ENCODE measurements at places on chromosomes 2 and 18.

GRCh38 chr2:44342854-44343253, 18.4 kb downstream of the PREPL start:
- DNase-seq = no peak

- DNase-seq = no peak
Observed at GRCh38 chr2:141703501-141703900, 427.3 kb downstream of the LRP1B start.

- DNase-seq = no peak
Observed at GRCh38 chr2:69625078-69625795, 18.3 kb downstream of the AAK1 start.

DNA sequence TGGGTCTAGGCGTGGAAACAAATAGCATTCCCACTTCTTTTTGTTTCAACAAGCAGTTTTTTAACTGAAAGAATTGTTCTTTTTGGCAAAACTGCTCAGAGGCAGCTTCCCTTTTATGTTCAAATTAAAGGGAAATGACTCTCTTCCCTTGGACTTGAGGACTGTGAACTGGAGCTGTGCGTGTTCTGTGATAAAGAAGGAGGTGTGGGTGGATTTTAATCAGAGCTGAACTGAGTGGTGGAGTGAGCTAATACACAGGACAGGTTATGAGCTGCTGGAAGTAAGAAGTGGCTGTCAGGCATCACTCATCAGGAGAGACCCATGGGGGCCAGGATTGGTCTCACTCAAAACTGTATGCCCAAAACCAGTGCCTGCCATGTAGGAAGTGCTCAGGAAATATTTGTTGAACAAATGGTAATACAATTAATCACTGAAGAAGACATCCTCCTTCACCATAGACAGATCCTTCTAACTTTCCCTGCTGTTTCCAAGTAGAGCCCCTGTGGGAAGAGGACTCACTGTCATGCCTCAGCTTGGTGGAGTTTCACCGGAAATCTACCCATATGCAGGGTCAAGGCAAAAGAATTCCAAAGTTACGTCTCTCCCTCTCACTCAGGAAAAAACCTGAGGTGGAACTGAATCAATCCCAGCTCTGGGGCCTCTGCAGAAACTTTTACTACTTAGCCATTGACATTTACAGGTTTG, 55.9 kb downstream of the FEZ2 start:
- no peak for DNase-seq

DNA sequence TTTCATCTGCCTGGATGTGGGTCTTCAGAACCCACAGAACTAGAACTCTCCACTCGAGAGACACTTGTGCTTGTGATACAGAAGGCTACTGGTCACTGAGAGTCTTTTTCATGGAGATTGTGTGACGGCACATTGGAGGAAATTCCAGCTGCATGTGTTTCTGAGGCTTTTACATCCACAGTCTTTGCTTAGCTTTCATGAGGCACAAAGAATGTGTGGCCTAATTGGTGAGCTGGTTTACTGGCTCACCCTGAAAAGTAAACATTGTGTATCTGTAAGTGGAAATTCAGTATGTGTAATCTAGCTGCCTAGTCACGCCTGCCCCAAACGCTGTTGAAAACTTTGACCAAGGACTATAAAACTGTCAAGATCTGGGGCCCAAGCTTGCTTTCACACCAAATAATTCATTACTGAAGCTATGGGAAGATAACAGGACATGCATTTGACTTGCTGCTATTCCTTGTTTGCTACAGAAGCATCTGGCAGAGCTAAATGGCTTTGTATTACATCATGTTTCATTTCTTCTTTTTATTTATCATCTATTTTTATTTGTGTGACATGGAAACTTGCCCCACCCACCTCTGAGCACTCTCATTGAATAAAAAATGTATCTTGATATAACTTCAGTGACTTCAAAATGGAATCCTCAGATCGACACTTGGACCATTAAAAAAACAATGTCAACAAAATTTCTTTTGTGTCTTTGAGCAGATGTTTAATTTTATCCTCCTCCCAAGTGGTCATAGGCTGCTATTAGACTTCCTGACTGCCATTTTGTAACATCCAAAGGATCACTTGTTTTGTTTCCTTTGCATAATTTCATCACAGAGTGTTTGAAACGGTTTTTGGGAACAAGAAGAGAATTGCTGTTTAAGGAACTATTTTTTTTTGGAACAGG, 80.2 kb downstream of the EFEMP1 start:
- DNase-seq = peak; percentile 100

GRCh38 chr2:6471419-6471818, 394.3 kb downstream of the CMPK2 start:
- no peak for DNase-seq

GRCh38 chr2:233174137-233174536, 77.3 kb upstream of the ATG16L1 start:
- DNase-seq = no peak

GRCh38 chr2:237865623-237866041, 6.2 kb downstream of the RAMP1 start:
- no peak for DNase-seq

GRCh38 chr2:219218217-219218731, 484 bp downstream of the ABCB6 start:
- no peak for DNase-seq

DNA sequence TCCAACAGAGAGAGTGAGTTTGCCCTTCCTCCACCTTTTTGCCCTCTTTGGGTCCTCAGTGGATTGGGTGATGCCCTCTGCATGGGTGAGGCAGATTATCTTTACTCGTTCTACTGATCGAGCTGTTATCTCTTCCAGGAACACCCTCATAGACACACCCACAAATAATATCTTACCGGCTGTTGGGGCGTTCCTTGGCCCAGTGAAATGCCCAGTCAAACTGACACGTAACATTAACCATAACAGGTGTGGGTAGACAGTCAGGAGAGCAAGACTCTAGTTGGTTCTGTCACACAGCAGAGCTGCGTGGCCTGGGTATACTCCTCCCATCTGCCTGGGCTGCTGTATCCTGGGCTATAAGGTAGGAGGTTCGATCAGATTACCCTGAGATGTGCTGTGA, 144.1 kb downstream of the AGAP1 start:
- DNase-seq = no peak

- DNase-seq = no peak
Observed at GRCh38 chr2:64019975-64020528, 824 bp upstream of the VPS54 start.

GRCh38 chr2:175855236-175855635, 146.8 kb downstream of the LNPK start:
- no peak for DNase-seq

- DNase-seq = peak; percentile 52
Observed at GRCh38 chr18:68714712-68715496, at the start of gene TMX3. Gene TMX3, minus strand, starts transcription at chr18:68715108. Its CDS starts 127 bp downstream, at chr18:68714981.

GRCh38 chr2:12170121-12170520, 423.7 kb downstream of the LPIN1 start:
- no peak for DNase-seq

GRCh38 chr2:71006323-71006722, 11.7 kb upstream of the TEX261 start:
- no peak for DNase-seq

DNA sequence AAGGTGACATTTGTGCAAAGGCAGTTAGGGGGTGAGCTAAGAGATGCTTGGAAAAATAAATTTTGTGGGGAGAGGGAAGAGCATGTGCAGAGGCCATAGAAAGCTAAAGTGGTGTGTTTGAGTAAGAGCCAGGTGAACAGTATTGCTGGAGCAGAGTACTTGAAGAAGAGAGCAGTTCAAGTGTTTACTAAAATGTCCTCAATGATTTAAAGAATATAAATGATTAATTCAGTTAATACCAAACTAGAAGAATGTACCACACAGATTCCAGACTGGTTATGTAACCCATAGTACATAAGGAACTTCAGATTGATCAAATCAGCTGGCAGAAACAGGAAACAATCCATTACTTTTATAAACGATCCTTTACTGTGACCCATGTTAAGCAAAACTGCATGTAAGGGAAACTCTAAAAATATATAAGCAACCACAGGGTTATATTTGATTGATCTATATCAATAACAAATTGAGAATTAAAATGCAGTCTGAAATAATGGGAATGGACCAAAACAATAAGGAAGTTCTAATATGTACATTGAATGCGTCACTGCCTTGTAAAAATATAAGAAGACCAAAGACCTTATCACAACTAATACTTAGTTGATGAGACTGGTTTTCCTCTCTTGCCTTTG, 76.9 kb downstream of the LDAH start:
- DNase-seq = no peak

GRCh38 chr2:203718087-203718486, 11.6 kb downstream of the CD28 start:
- no peak for DNase-seq

GRCh38 chr2:45724335-45724734, 72.9 kb downstream of the PRKCE start:
- DNase-seq = no peak

- DNase-seq = no peak
Observed at GRCh38 chr18:10661317-10661716, 135.5 kb downstream of the NAPG start.

GRCh38 chr18:45801416-45802004, 24.0 kb upstream of the SIGLEC15 start:
- no peak for DNase-seq

GRCh38 chr2:120012363-120012762, 514 bp upstream of the EPB41L5 start:
- no peak for DNase-seq

GRCh38 chr2:62604336-62604735, 98.3 kb upstream of the TMEM17 start:
- no peak for DNase-seq

DNA sequence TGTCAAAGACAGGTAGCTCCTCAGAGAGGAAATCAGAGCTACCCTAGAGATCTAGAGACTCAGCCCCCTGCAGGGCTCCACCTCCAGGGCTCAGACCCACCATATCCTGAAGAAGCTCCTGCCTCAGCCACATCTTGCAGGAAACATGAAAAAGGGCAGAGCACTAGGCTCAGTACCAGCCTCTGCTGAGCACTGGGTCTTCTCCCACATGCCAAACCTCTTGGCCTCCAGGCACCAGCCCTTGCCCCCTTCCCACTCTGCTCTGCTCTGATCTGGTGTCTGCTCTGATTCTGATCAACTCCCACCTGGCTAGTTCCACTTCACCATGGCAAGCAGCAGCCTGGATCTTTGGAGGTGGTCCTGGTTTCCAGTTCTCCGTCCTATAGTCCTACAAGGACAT, 114.3 kb upstream of the SLC66A3 start:
- no peak for DNase-seq

DNA sequence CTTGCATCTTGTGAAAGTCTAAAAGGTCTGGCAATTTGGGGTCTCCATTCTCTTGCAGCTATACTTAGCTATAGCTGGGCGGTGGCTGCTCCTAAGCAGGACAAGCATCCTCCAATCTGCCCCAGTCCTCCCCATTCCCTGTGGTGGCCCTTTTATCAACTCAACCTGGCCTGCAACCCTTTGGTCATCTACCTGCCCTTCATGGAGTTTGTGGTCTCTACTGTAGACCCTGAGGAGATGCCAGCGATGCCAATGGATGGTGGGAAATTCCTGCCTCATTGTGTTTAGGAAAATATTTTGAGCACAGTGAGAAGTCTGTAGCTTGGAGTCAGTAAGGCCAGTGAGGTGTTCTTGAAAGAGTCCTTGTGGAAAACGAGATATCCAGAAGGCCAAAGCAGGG, 143.4 kb downstream of the CAPN13 start:
- no peak for DNase-seq

DNA sequence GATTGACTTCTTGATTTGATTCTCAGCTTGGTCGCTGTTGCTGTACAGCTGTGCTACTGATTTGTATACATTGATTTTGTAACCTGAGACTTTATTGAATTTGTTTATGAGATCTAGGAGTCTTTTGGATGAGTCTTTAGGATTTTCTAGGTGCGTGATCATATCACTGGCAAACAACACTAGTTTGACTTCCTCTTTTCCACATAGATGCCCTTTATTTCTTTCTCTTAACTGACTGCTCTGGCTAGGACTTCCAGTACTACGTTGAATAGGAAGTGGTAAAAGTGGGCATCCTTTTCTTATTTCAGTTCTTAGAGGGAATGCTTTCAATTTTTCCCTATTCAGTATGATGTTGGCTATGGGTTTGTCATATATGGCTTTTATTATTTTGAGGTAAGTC, 101.3 kb downstream of the OSBPL1A start:
- no peak for DNase-seq

DNA sequence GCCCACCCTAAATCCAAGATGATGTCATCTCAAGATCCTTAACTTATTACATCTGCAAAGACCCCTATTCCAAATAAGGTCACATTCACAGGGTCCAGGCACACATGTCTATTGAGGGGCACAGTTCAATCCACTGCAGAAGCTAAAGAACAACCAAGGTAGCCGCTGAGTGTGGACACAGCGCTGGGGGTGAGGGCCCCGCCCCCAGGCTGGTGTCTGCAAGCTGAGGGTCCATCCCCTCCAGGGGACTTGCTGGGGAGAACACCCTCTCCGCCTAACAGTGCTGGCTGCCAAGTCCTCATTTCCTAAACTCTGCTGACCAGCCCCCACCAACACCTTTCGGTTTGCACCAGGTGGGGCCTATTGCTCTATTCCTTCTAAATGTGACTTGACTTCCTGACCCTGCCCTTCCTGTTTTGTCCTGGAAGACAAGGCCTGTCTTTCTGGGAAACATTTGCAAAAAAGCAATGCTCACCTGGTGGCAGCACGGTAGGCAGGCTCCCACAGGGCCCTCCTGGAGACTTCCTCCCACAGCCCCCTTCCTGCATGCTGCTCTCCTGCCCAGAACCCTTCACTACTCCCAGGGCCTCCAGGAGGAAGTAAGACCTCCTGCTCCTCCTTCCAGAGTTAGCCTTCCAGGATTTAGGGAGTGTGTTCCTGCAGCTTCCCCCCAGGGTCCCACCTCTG, 24.4 kb upstream of the TEX44 start:
- no peak for DNase-seq

DNA sequence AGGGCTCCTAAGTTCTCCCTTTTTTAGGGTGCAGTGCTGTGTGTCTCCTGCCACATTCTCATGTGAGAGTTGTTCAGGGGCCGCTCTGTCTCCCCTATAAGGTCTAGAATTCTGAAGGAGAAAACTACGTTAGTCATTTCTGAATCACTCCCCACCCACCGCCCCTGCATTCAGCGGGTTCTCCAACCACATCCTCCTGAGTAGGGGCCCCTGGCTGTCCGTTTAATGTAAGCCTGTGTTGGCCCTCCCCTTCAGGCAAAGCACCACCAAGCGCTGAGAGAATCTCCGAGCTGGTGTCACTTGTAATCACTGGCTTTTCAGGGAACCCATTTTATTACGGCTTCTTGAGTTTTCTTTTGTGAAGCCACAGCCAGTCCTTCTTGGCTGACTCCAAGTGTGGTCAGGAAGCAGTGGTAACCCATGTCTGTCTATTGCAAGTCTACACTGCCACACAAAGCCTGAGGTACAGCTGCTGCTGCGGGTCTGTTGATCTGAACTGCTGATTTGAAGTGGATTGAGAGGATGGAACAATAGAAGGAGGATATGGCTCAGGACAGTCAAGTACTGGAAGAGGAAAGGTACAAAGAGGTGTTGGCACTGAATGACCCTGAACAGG, 16.9 kb downstream of the LCT start:
- no peak for DNase-seq

- DNase-seq = no peak
Observed at GRCh38 chr2:152826581-152827279, 108.3 kb downstream of the ARL6IP6 start.

DNA sequence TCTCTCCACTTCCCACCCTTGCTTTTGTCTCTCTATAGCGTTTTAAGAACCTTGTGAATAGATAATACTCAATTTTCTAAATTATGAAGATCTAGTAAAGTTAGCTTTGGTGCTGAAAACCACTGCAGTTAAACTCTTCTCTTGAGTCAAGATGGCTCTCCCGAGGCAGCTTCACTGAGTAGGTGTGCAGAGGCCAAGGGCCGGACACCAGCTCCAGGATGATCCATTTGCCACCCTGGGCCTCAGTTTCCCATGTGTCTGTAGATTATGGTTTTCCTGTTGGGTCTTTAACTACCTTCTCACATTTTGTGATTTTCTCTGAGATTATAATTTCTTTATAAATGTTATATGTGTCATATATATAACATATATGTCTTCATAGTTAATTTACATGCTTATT, 68.5 kb upstream of the SH3RF3 start:
- DNase-seq = no peak
